ENCODE measurements at places on chromosomes 3 and 15.
A peak's percentile ranks its signal among the peaks of the same experiment; 100 is the strongest.

GRCh38 chr15:79673416-79674123 lies 223.2 kb downstream of the MTHFS start:
- no peak for DNase-seq

GRCh38 chr3:120151791-120152190 lies 57.5 kb upstream of the GSK3B start:
- no peak for DNase-seq

DNA sequence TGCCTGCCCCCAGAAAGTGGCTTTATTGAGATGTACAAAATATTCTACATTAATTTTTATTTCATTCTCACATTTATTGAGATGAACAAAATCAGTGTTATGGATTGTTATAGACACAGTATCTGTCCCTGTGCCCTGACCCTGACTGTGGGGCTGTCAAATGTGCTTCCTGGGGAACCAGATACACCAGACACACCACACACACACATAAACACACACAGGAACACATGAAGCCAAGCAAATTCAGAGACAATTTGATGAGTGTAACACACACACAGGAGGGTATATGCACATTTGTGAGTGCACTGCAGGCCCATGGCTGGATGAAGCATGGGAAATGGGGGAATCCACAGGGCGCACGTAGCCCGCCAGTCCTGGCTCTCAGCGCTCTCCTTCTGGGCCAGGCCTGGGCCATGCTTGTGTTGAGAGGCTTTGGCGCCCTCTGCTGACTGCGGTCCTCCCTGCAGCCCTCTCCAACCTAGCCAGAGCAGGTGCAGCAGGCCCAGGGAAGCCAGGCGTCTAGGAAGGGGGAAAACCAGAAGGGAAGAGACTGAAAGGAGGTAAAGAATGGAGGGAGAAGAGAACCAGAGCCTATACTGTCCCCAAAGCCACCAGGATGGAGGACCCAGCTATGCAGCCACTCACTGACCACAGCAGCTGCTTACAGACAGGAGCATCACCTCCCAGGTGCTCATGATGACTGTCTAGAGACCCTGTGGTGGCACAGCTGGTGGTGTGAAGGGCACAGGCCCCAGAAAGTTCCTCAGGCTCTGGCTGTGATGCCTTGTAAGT lies 18.0 kb upstream of the LOXL1 start:
- peak; percentile 30 for DNase-seq

- DNase-seq: no peak
Observed at GRCh38 chr15:41936649-41937567, 35.4 kb downstream of the EHD4 start.

GRCh38 chr3:13142552-13143380 lies 69.5 kb upstream of the IQSEC1 start:
- DNase-seq: no peak

- no peak for DNase-seq
Observed at GRCh38 chr15:101204739-101205535, 46.9 kb downstream of the CHSY1 start.

DNA sequence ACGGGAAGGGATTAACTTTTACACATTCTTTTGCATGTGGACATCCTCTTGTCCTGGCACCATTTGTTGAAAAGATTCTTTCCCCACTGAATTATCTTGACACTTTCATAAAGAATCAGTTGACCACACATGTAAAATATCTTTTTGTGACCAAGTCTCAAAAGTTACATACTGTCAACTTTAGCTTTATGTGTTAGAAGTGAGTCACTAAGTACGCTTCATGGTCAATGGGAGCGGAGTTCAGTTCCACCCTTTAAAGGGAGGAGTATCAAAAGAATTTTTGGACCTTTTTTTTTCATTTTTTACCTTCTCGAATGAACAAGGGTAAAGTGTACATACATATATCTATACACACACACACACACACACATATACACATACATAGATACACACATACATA lies 35.4 kb downstream of the MAPK6 start:
- no peak for DNase-seq

GRCh38 chr3:27923349-27924068 lies 201.4 kb upstream of the EOMES start:
- no peak for DNase-seq

- no peak for DNase-seq
Observed at GRCh38 chr3:52532838-52533622, 627 bp downstream of the NT5DC2 start.

GRCh38 chr3:13530241-13531009 lies 18.5 kb upstream of the FBLN2 start:
- no peak for DNase-seq

- no peak for DNase-seq
Observed at GRCh38 chr3:170531054-170531453, 54.8 kb downstream of the SLC7A14 start.

DNA sequence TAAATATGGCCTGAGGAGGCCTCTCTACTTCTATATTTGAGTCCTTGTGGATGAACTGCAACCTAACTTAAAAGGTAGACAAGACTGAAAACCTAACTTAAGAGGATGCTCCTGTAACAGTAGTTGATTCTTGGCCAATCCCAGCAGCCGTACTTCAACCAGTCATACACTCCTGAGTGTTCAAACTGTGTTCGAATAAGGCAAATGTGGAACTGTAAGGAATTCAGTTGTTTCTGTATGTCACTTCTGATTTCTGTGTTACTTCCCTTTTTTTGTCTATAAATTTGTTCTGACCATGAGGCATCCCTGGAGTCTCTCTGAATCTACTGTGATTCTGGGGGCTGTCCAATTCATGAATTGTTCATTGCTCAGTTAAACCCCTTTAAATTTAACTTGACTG lies 20.5 kb downstream of the GALK2 start:
- no peak for DNase-seq

DNA sequence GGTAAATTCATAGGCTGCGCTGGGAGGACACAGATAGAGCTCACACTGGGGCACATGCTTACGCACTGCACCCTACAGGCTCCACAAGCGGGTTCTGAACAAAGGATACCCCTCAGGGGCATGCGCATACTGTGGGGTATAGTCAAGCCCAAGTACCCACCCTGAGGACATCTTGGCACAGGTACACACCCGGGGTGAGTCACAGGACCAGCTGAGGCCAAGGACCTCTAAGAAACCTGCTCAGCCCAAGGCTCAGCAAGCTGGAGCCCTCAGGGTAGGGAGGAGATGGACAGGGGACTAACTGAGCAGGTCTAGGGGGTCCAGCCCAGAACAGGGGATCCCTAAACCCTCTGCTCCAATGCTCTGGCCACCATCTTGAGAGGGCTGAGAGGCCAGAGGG lies 3.3 kb downstream of the SHISA5 start:
- DNase-seq: no peak

DNA sequence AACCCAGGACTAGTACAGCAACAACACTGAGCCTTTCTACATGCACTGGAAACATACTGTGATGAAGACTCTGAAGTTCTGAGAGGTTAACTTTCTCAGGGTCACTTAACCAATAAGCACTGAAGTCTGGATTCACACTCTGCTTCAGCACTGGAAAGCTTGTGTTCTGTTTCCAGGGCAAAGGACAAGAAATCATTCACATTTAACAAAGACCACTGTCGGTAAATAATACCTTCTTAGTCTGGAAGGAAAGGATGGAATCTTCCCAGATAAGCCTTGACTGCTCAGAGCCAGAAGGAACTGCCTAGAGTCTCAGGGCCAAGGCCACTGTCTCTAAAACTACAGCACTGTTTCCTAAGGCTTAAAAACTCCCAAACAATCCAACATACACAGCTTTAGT lies 4.3 kb upstream of the GLYCTK start:
- DNase-seq: no peak

DNA sequence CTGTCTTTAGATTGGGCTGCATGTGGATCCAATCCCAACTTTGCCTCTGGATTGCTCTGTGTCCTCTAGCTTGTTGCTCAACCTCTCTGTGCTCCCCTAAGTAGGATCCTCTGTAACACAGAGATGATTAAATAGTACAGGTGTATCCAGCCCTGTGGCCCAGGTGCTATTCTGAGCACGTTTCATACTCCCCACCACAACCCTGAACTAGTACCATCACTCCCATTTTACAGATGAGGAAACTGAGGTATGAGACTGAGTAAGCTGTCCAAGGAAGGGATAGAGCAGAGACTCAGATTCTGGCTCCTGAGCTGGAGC lies 7.2 kb downstream of the ISG20 start:
- no peak for DNase-seq

DNA sequence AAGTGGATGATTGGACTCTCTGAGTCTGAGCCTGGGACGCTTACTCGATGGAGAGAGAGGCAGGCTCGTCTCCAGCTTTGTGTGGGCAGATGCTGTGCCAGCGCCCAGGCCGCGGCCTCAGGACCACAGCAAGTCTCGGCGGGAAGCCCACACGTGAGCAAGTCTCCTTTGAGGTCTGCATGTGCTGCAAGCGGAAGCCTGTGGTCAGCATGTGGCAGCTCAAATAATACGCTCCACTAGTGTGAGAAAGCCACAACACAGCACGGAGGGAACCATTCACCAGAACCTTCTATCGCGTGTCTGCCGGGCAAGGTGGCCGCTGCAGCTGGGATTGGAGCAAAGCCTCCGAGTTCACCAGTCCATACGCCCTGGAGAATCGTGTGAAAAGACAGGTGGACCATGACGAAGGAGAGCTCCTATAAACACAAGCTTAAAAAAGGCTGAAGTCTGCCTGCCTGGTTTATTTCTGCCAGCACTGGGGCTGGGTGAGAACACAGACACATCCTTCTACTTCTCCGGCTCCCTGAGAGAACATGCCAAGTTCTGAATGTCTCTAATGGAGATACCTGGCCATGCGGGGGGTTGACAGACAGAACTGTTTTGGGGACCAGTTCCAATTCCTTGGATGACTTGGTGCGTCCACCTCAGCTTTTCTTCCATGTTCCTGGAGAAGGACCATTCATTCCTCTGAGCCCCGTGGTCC lies 82.0 kb upstream of the LRIG1 start:
- DNase-seq: no peak

- DNase-seq: no peak
Observed at GRCh38 chr3:43998370-43998835, 243.3 kb upstream of the TOPAZ1 start.

- no peak for DNase-seq
Observed at GRCh38 chr15:101029971-101030661, 111.0 kb downstream of the LRRK1 start.

DNA sequence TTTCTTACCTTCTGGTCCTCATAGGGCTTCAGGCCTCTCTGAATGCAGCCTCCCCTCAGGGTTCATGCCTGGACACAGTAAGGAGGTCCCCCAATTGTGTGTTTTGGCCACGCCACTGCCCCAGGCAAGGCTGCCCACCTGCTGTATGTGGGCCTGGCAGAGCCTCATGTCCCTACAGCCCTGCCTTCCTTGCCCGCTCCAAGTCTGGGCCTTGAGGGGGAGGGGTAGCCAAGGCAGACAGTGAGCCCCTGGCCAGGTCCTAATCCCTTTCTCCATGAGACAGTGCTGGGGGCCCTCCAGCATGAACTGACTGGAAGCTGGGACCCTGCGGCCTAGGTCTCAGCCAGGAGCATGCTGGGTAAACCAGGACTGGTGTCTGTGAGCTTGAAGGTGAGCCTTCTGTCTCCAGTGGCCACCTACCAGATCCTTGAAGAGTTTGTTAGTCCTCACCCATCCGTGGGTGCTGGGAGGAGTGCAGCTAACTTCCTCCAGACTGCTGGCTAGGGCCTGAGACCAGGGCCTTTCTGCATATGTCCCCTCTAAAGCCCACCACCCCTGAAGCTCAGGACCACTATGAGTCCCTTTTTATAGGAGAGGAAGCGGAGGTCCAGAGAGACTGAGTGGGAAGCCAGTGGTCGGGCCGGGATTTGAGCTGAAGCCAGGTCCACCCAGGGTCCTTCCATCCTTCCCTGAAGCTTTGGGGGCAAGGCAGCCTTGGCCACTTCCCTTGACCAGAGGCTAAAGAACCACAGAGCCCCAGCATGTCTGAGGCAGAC lies 8.7 kb downstream of the ZBTB47 start:
- no peak for DNase-seq

DNA sequence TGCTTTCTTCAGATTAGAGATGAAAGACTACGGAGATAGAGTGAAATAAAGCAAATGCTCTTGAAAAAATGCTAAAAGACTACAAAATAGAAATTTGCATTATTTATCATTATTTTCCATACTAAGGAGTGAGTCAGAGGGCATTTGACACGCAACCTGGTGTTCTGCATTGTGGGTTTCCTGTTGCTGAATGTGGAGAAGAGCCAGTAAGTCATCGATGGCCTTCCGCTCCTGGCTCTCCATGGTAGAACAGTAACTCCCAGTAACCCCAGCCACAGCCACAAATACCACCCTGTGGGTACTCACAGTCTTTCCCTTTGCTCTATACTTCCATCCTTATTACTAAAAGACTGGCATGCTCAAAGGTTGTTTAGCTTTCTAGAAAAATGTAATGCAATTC lies 61.5 kb downstream of the CGGBP1 start:
- peak; percentile 12 for DNase-seq

GRCh38 chr3:153595186-153595815 lies 433.3 kb downstream of the RAP2B start:
- peak; percentile 29 for DNase-seq

DNA sequence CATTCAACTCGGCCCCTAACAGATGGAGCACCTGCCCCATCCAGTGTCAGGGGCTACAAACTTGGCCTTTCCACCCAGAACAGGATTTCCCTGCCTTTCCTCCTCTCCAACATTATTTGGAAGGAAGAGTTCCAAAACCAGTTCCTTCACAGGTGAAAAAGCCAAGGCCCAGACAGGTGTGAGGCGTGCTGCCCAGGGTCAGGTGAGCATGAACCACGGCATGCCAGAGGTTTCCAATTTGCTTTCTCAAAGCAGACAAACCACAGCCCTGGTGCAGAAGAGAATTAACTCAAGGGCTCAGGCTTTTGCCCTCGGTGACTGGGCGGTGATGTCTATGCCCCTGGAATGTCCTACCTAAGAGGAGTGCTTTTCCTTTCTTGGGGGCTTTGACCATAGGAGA lies 43.2 kb downstream of the LDHAL6B start:
- no peak for DNase-seq

DNA sequence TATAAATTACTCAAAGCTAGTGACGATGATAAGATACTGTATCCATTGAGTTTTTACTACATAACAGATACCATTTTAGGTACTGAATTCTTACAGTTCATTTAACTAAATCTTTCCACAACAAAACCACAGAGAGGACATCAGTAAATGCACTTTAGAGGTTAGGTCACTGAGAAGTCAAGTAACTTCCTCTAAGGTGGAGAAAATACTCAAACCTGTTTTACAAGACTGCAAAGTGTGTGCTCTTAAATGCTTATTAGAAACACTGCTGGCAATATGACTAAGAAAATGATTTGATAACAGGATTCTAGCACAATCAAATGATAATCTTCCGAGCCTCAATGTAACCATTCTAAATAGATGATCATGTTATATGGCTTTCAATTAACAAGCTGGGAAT lies 99.4 kb downstream of the UBE3A start:
- DNase-seq: no peak

DNA sequence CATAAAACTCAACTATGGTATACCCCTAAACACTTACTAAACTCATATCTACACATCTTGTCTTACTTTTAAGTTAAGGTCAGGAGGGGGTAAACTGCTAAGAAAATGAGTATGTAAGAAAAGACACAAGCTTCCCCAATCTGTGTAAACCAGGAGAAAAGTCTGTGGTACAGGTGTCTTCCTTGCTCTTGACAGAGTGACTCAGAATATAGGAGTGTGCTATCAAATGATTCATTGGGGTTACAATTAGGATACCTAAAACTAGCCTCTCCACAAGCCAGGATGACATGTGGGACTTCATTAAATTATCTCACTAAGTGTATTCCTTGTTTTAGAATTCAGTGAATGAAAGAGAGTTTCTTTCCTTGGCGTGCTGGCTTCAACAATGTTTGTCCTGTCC lies 274.8 kb downstream of the BBX start:
- no peak for DNase-seq

GRCh38 chr15:71170163-71170562 lies 54.9 kb downstream of the THSD4 start:
- no peak for DNase-seq

GRCh38 chr3:112734736-112735350 lies 93.9 kb upstream of the CCDC80 start:
- DNase-seq: peak; percentile 73
